M059J (cell line): ENCODE measurements at places on chromosomes 1 and 21.

- DNase-seq, result no peak
Observed at GRCh38 chr1:189131576-189131975, 1346.1 kb downstream of the BRINP3 start.

GRCh38 chr1:7335224-7335879 is 435.7 kb upstream of the VAMP3 start:
- peak; percentile 75 for DNase-seq

DNA sequence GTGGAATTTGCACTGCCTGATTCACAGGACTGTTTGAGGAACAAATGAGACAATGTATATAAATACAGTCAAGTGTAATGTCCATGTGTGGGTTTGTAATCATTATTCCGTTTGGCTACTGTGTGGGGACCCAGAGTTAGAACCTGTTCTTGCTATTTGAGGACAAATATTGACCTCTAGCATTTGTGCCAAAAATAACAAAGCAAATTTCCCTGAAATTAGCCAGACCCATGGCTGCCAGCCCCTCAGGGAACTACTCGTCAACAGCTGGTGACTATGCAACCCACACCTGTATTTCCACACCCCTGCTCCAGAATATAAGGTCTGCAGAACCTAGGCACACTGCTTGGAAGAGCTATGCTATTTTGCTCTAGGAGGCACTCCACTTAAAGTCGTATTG is 70.7 kb downstream of the KCNJ6 start:
- no peak for DNase-seq

DNA sequence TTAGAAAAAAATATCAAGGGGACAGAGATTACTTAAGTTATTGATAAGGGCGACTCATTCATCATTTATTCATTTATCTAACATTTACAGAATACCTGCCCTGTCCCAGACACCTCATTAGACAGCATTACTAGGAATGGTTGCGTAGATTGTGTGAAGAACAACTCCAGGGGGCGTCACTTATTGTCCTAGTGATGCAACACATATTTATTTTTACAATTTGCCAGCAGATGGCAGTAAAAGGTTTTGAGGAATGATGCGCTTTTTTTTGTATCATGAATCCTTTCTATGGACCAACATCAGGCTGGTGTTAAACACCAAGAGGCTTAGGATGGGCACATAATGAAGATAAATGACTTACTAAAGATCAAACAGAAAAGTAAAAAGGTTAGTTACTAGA is 5.5 kb downstream of the NCAM2 start:
- peak; percentile 52 for DNase-seq

DNA sequence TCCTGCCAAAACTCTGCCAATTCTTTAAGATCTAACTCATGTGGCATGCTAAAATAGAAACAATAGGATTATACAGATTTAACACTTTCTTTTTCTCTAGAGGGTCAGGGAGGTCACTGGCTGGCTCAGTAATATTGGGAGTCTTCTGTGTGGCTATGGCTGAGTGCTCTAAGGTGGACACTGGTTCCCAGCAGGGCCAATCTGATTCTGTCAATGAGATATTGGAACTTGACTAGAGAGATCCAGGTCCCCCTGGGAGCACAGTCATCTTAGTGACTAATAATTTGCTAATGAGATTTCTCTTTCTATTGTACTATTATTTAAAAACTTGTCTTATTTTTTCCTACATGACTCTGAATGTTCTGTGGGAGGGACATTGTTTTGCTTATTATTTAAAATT is 69.1 kb upstream of the ZP4 start:
- no peak for DNase-seq

GRCh38 chr1:92858564-92859399 is 26.9 kb downstream of the RPL5 start:
- DNase-seq, result peak; percentile 83

DNA sequence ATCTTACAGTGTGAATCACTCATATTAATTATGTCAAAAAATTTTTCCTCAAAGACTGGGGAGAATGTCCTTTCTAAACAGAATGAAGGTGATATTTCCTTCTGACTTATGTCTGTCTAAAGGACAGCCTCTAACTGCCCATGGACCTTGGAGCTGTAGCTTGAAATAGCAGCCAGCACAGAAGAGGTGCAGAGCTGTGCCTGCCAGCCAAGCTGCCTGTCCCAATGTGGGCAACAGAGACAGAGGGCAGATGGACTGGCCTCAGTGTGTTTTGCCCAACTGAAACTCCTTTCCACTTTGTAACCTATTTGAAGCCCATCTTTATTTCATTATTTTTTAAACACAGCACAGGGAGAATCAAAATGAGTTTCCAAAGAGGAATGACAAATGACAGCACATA is 97.6 kb upstream of the DYNLT5 start:
- DNase-seq, result no peak

DNA sequence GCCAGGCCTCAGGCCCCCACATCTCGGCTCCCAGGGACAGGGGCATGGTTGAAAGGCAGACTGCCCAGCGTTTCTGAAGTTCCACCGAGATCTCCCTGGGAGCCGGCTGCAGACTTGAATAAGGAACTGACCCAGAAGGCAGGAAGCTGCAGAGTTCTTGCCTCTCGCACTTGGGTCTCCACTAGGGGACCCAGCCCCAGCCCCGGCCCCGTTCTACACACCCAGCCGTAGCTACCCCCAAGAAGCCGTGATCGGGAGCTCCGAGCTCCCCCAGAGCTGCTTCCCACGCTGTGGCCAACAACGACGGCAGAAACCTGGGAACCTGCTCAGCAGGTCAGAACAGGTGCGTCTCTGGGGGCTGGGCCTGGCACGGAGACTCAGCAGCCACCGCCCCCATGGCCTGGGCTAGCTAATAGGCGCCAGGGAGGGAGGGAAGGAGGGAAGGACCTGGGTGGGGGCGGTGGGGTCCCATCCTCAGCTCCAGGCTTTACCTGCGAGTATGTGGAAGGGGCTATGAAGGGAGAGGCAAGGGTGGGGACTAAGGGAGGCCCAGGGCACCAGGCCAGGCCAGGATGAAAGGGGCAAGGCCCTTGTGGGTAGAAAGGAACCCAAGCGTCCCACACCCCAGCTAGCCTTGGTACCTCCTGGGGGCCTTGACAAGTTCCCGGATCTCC is at the start of gene NECTIN4:
Gene NECTIN4, minus strand, starts transcription at position 308 of the 674 bp plus-strand sequence. Its CDS starts 262 bp downstream, at position 46.
- no peak for DNase-seq

- no peak for DNase-seq
Observed at GRCh38 chr1:74517599-74518051, 5.2 kb upstream of the LRRC53 start.

DNA sequence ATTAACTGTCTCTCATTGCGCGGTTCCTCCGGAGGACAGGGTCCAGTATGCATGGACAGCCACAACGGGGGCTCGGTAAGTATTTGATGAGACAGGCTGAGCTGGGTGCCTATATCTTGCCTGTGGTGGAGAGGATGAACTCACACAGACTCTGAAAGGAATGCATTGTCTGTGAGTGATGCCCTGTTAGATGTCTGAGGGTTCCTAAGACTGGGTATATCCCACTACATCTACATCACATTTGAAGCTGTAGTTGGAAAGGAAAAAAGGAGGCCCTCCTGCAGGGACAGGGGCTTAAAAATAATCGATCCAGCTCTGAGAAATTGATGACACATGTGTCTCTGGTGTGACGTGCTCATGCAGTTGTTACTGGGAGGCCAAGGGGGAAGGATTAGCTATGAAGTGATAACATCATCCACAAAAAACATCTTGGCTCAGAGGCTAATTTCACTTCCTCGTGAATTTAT is 1.9 kb downstream of the ADARB1 start:
- no peak for DNase-seq

- DNase-seq, result no peak
Observed at GRCh38 chr1:41474490-41475271, 9.8 kb downstream of the EDN2 start.

DNA sequence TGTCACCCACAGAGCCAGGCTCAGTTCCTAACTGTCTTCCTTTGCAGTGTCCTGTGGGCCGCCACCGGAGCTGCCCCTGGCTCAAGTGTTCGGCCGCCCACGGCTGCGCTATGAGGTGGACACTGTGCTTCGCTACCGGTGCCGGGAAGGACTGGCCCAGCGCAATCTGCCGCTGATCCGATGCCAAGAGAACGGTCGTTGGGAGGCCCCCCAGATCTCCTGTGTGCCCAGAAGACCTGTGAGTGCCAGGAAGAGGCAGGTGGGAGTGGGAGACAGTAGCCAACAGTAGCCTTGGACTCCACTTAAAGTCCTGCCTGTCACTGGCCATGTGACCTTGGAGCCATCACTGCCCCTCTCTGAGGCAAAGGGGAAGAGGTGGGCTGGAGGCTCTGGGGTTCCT is 16.6 kb downstream of the BCAN start:
- no peak for DNase-seq

DNA sequence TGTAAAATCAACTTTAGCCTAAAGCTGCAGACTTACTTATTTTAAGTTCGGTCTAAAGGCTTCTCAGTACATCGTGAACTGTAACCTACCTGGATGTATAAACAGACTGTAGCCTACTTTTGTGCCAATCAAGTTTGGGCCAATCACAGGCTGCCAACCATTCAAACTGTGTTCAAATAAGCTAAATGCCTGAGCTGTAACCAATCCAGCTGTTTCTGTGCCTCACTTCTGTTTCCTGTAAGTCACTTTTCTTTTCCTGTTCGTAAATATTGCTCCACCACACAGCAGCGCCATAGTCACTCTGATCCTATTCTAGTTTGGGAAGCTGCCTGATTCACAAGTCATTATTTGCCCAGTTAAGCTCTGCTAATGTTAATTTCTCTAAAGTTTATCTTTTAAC is 37.5 kb upstream of the SLAMF9 start:
- DNase-seq, result no peak

- no peak for DNase-seq
Observed at GRCh38 chr1:180198196-180198595, 31.9 kb upstream of the LHX4 start.

GRCh38 chr1:31769720-31770390 is 5.7 kb upstream of the ADGRB2 start:
- DNase-seq, result peak; percentile 49

DNA sequence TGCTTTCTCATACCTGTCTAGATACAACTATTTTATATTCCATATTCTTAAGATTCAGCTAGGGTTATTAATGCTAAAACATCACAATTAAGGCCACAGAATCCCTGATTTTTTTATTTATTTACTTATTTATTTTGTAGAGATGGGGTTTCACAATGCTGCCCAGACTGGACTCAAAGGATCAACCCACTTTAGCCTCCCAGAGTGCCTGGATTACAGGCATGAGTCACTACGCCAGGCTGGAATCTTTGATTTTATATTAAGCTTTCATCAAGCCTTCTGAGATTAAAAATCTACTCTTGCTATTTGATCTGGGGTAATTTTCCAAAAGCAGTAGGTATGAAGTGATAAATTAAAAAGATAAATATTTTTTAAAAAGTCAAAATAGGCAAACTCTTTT is 38.9 kb downstream of the MCOLN2 start:
- peak; percentile 27 for DNase-seq

DNA sequence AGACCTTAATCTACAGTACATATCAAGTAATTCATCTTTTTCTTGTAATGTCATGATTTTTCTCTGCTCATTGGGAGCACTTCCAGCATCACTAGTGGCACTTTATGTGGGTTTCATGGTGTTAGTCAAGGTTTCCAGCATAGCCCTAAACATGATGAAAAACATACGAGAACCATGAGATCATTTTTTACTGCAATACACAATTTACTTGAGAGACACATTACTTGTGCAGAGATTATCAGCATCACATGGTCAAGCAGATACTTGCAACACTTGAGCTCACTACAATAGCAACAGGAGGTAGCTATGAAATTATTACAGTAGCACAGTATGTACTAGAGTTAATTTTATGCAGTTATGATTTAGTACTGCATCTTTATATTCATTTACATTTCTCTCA is 36.4 kb downstream of the ITGB3BP start:
- no peak for DNase-seq

- DNase-seq, result no peak
Observed at GRCh38 chr1:25435397-25436108, 4.9 kb downstream of the MACO1 start.

- DNase-seq, result peak; percentile 99
Observed at GRCh38 chr1:115426231-115426771, 88.3 kb upstream of the NGF start.

DNA sequence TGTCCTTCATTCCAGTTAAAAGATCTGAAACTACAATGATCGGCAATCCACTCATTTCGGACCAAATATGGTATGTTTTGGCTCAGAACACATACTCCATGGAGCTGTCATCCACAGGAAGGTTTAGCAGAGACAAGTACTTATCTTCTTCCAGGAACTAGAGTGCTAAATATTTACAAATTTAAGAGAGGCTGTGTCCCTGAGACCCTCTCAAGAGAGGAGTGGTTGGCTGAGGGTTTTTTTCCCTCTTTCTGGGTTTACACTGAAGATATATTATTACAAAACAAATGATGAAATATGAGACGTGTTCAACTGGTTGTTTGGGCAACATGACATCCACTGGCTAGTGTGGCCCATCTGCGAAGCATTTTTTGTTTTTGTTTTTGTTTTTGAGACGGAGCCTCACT is 25.9 kb upstream of the NID1 start:
- DNase-seq, result no peak

DNA sequence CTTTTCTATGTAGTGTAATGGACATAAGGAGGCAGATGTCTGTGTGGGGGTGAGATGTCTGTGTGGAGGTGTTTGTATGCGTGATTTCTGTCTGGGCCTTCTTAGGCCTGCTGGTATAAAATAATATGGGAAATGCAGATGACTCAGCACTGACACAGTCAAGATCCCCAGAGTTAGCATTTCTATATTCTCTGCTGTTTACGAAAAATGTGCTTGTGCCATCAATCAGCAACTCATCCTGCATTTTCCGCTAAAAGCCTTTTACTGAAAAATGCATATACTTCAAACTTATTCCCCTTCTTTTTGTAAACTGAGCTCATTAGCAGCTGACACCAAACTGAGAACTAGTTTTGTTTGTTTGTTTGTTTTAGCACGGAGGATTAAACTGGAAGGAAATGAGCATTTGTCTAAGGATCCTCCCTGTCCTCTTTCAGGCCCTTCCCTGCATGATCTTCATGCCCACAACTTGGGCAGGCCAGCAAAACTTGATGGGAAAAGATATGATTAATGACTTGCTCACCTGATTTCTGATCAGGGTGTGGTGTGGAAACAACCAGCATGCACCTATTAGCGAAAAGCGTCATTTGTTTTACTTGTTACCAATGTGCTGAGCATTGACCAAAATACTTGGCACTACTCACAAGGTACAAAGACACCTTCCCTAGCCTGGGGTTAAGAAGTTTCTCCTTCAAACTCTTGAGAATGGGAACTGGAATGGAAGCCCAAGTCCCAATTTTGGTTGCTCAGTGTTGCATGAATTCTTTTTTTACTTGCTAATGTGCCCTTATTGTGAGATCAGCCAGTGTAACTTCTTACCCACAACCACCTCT is 77.4 kb downstream of the NDUFS5 start:
- DNase-seq, result peak; percentile 65
